ENCODE measurements at places on chromosomes 7 and 10.

- no peak for DNase-seq
Observed at GRCh38 chr10:110802090-110802489, 69.6 kb upstream of the PDCD4 start.

DNA sequence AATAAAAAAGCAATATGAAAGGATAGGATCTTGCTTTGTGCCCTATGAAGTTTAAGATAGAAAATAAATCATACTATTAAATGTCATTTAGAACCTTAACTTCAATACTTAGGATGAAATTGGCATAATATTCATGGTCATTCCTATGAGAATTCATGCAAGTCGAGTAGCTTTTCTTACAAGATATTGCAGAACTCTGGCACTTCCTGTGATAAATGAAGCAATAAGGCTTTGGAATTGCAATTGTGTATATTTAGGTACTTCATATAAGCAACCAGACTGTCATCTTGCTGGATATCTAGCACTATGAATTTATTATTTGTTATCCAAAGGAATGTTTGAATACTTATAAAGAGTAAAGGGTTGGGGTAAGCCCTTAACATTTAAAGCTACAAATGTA lies 116.5 kb downstream of the ZNF438 start:
- no peak for DNase-seq

DNA sequence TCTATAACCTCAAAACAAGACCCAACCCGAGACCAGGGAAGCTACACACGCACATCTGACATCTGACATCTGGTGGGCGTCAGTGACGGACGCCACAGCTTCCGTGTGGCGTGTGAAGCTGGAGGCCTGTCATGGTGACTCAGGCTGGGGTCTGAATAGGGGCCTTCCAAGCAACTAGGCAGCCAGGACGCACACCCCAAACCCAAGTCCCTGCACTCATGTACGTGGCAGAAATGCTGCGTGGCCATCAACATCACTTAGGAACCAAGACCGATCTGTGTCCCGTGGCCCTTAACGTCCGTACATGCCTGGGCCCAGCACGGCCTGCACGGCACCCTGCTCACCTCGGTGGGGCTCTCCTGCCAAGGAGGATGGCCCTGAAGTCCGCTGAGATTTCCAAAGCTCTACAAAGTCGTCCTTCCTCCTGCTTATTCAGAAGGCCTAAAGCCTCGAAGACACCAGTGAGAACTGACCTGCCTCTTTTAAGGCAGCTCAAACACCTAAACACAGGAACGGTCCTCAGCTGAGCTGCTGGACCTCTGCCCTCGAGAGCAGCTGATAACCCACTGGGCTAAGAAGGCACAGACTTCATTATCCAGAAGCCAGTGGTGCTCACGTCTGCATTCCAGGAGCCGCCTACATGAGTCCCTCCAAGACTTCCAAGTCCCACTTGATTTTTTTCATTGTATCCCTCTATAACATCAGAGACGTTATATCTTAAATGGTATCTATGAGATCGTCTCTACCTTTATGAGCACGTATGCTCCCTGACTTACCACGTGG lies 82.5 kb downstream of the DIP2C start:
- no peak for DNase-seq

DNA sequence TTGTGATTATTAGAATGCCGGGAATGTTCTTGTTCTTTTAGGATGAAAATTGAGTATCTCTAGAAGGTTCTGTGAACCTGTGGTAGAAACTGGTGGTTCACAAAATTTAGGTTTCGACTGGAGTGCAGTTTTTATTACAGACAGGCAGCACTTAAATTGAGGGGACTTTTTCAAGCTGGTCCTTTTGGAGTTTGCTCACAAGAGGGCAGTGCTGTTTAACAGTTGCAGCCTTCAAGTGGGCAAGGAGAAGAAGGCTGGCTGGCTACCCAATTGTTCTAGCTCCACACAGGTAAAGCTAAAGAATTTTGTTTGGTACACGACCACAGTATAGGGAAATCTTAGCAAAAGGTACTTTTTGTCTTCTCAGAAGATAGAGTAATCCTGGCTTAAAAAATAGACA lies 233.6 kb downstream of the SNX13 start:
- peak; percentile 85 for DNase-seq

DNA sequence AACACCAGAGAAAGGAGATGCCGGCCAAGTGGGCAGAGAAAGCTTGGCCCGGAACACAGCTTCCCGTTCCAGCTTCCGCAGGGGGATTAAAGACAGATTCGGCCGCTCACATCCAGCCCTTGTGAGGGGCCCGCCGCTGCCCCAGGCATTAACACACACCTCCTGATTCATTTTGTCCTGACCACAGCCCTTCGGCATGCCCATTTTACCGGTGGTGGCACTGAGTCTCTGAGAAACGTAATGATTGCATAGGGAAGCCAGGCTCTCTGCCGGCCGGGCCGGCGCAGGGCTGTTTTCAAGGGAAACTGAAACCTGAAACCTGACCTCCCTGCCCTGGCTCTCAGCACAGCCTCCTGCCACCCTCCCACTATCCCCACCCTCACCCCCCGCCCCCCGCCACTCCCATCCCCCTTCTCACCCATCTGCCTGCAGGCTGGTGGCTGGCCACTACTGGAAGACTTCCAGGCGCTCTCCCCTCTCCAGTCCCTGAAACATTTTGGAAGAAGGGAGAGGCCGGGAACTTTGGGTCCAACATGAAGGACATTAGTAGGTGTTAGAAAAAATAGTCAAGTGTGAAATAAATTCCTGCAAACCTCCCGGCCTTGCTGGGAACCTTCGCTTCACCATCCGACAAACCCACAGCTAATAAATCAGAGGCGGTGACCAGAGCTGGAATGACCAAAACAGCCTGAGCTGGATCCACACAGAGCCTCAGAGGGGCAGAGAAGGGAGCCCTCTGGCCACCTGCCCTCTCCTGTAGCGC lies 83.5 kb upstream of the CUX1 start:
- DNase-seq = no peak

- DNase-seq = no peak
Observed at GRCh38 chr10:127996586-127996985, 89.7 kb downstream of the PTPRE start.

- no peak for DNase-seq
Observed at GRCh38 chr7:88758381-88759229, 895 bp upstream of the ZNF804B start.

- no peak for DNase-seq
Observed at GRCh38 chr7:43758029-43758821, at the start of gene BLVRA. Gene BLVRA, plus strand, starts transcription at chr7:43758680. Its CDS starts 12,479 bp downstream, at chr7:43771159.

GRCh38 chr7:104327534-104327933 lies 869 bp upstream of the LHFPL3 start:
- DNase-seq = no peak

- DNase-seq = no peak
Observed at GRCh38 chr7:156487811-156488533, 152.6 kb upstream of the RNF32 start.

GRCh38 chr10:84537447-84537931 lies 209.1 kb downstream of the CCSER2 start:
- peak; percentile 69 for DNase-seq

DNA sequence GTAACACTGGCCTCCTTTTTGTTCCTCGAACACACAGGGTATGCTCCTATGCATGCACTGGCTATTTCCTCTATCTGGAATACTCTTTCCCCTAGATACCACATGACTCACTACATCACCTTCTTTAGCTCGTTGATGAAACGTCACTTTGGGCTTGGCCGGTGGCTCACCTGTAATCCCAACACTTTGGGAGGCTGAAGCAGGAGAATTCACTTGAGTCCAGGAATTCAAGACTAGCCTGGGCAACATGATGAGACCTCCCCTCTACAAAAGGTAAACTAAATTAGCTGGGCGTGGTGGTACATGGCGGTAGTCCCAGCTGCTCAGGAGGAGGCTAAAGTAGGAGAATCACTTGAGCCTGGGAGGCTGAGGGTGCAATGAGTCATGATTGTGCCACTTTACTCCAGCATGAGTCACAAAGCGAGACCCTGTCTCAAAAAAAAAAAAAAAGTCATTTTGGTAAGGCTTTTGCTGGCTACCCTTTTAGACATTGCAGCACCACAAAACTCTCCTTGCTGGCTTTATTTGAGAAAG lies 14.5 kb downstream of the ANKIB1 start:
- no peak for DNase-seq

DNA sequence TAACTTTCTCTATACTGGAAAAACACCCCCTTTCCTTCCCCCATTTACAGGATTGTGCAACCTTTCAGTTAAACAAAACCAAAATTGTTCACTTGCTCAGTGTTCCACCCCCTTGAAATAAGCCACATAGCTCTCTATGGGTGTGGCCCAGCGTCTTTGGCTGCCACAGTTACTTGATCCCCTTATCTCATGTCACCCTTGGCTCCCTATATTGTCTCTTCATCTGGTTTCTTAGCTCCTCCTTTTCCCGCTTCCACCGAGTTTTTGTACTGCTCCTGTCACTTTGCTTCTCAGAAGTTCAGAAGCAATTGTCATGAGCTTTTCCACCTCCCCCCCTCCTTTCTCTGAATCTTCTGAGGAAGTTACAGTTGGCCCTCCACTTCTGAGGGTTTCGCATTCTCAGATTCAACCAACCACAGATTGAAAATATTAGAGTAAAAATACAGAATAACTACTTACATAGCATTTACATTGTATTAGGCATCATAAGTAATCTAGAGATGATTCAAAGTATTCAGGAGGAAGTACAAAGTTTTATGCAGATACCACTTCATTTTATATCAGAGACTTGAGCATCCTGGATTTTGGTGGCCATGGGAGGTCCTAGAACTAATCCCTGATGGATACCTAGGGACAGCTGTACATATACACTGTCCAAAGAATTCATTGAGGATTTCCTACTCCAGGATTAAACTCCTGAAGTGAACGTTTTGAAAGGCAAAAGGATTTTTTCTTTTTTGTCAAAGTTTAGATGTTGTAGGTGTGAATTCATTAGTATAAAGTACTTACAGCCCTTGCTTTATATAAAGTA lies 60.4 kb downstream of the ADD3 start:
- DNase-seq = peak; percentile 59

GRCh38 chr7:108211382-108212201 lies 81.4 kb upstream of the LAMB4 start:
- peak; percentile 73 for DNase-seq

DNA sequence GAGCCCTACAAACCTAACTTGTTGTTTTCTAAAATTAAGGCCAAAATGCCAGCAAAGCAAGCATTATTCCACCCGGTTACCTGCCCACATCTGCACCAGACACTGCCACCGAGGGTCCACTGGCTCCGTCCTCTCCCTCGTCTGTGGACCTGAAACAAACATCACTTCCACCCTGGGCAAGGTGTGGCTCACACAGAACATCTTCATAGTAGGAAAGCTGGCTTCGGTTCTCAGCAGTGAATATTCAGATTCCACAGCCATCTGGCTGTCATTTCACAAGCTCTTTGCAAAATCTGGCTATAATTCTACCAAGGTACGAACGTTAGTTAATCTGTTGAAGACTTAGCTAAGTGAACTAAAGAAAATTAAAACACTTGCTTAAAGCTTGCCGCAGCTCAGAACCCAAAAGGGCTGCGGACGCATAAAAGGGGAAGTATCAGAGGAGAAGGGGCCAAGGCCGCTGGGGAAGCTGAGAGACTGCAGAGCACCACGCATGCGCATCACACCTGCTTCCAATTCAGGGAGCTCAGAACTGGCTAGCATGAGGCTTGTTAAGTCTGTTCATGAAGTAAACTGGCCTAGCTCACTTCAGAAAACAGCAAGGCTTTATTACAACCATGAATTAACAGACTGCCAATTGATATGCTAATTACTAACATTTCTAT lies 46.1 kb downstream of the PTPRN2 start:
- peak; percentile 91 for DNase-seq

DNA sequence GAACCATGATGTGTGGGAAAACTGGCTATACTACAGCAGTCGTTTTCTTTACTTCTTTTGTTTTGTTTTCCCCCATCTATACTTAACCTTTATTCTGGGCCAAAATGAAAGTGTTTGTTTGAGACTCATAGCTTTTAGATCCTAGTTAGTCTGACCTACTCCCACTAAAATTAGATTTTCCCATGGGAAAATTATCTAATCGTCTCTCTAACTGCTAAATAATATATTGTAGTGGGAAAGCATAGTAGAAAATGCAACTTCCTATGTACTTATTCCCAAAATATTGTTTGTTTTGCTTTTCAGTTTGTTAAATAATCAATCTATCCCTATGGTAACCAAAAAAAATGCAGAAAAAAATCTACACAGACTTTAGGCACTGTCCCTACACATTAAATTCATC lies 96.6 kb downstream of the NOC3L start:
- DNase-seq = no peak

DNA sequence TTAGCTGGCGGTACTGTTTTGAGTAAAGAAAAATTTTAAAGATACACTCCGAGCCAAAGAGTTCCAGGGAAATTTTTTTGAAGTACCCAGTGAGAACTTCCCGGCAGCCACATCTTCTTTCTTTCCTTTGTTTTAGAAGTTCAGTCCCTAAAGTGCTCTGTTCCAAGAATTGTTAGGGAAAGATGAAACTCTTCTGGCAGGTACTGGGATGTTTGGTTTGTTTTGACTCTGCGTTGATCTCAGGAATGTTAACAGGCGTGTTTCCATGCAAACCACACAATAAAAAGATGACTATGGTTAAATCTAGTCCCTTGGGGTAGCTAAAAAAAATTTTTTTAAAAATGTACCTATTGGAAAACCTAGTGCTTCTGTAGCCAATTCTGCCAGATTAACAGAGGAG lies 224.7 kb upstream of the PHYHIPL start:
- no peak for DNase-seq

DNA sequence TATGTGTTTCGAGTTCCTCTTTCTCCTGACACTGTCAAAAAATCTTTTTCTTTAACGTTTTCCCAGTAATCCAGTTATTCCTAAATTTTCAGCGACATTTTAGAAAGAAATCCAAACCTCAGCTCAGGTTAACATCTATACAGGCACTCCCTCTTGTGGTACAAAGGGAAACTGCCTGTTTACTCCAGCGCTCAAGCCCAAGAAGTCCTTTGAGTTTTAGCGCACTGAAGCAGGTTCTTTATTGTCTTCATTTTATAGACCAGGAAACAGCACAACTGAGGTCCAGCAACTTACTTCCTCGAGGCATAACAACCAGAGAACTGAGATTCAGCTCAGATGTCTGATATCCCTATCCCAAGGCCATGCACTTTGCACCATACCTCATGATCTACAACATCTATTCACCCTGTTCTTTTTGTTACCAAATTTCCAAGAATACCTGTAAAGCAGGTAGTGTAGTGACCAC lies 287.2 kb upstream of the MKLN1 start:
- DNase-seq = peak; percentile 85

- no peak for DNase-seq
Observed at GRCh38 chr10:43196131-43196980, 58.1 kb downstream of the CSGALNACT2 start.

DNA sequence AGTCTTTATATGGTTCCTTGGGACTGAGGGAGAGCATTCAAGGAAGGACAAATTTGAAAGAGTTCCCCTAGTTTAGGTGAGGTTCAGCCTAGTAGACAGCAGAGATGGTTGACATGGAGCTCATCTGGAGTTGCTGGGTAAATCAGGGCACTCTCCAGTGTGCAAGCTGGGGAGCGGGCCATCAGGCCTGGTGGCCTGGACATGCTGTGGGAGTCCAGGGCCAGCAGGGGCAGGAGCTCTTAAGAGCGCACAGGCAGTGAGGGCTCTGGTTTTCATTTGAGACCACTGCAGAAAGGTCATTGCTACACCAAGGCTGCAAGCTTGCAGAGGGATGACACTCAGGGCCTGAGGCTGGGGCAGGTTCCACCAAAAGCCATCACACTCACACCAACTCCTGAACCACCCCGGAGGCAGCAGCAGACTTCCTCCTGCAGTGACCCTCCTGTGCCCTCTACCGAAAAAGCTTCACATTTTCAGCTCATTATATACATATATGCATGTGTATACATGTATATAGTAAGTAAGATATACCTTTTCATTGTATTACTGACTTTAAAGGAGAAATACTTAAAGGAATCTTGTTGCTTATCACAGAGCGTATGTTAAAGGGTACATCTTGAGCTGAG lies 39.5 kb downstream of the STEAP1B start:
- DNase-seq = peak; percentile 40

All from NAMALWA (cell line).